ENCODE measurements at places on chromosomes 6 and 20.

DNA sequence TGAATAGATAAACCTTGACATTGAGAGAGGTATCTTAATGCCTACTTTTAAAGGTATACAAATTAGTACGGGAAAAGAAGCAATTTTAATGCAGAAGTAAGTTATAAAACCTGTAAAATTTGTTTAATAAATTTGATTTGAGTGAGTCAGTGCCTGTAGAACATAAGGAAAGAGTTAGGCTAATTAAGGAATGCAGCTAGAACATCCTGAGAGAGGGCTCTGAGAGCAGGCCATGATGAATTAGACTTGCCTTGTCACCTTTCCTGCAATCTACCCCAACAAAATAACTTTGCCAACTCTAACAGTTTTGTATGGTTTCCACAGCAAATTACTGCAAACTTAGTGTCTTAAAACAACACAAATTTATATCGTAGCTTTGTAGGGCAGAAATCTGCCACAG lies 700.8 kb downstream of the RFPL4B start:
- DNase-seq, result no peak

DNA sequence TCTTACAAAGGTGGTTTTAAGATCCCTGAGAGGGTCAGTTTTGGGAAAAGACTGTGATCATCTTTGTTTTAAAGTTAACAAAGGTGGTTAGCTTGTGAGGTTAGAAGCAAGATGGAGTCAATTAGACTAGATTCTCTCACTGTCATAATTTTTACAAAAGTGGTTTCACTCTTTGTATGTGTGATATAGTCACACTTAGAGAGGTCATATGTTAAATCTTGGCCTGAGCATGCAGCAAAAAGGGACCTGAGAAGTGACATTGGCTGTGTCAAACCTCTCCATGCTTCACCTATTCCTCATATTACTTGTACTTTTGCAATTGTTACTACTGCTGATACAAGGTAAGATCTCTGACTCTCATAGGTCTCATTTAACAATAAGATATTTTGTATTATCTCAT lies 368.0 kb downstream of the TBC1D32 start:
- DNase-seq, result no peak

DNA sequence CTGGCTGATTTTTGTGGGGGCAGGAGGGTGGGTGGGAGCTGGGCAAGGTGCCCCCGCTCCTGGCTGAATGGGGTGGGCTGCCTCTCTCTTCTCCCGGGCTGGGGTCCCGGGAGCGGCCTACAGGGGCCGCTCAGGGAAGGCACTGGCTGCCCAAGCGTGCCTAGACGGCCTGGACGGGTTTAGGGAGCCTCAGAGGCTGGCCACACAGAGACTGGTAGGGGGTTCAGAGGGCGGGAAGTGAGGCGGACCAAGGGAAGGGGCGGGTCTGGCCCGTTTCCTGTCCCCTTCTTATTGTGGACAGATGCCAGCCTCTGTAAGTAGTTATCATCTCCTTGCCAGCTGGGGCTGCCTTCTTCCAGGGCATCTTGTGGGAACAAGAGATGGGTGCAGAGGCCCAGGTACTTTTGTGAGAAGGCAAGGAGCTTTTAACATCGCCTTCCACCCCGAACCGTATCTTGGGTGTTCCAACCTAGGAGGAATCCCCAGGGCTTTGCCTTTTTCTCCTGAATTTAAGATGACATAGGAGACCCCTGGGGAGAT lies 437 bp downstream of the CD40 start:
- no peak for DNase-seq

DNA sequence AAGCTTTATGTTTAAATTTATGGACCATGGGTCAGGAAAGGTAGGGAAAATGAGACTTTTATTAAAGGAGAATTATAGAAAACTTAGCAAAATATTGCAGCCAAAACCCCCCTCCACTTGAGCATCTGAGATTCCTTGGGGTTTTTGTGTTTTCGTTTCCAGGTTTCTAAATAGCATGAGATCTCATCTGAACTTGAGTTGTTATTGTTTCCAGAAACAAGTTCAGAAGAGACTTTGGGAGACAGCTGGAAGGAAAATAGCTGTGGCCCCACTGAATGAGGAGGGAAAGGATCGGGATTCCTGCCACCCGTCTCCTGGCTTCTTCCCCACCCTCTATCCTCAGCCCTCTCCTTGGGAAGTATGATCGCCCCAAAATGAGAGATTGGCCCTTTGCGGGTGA lies 75.5 kb downstream of the TBC1D7 start:
- no peak for DNase-seq

DNA sequence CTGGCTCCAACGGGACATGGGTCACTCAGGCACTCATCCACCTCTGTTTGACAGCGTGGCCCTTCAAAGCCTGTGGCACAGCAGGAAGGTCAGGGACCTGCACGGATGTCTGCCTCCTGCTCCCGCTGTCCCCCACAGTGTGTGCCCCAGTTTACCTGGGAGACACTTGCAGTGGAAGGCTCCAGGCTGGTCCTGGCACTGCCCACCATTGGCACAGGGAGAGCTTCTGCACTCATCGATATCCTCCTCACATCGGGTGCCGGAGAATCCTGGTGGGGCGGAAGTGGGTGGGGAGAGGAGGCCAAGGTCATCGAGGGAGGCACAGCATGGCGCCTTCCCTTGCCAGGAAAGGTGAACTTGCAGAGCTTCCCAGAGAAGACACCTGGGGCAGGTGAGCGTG lies 6.9 kb downstream of the NOTCH4 start:
- no peak for DNase-seq

DNA sequence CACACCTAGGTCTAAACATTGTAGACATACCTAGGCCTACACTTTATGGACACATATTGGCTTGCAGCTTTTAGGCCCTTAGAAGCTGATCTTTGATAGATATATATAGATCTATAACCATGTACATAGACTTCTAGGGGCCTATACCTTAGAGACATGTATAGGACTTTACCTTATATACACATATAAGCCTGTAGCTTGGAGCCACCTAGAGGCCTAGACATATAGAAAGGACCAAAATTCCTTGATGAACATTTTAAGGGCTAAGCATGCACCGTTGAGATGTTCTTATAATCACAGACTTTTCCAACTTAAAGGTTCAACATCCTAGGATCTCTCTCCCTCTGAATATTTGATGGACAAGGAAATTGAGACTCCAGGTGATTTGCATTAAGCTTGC lies 371.7 kb upstream of the SASH1 start:
- DNase-seq, result peak; percentile 3

GRCh38 chr6:20705741-20706140 lies 171.5 kb downstream of the CDKAL1 start:
- DNase-seq, result no peak

GRCh38 chr6:139373928-139374356 lies 506 bp downstream of the CITED2 start:
- no peak for DNase-seq

GRCh38 chr6:75429061-75429703 lies 64.4 kb downstream of the FILIP1 start:
- no peak for DNase-seq

DNA sequence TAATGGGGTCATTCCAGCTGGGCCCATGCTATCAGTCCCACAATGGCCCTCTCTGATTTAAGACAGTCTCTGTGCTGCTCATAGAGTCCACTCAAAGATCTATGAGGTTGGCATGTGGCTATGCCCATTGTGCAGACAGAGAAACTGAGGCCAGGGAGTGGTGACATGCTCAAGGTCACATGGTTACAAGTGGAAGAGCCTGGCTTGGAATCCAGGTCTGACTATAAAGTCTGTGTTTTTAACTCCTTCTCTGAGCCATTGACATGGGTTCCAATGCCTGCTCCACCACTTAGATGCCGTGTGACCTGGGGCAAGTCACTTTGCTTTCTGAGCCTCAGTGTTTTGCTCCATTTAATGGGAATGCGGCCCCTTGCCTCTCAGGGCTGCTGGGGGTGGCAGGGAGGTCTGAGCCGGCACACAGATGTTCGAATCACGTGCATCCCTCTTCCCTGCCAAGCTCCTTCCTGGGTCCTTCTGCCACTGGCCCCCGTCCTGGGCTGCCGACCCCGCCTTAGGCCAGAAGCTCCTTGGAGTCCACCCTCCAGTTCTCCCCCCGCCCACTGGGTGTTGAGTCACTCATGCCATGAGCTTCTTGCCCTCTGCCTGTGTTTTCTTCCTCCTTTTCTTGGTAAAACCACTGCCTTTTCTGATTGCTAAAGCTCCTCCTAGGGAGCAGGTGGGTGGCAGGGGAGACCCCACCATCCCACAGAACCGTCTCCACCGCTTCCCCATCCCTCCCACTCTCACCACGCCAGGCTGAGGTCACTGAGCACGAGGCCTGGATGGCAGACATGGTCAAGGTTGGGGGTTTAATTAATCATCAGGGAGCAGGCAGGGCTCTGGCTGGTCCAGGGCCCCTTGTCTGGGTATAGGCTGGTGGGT lies 35.7 kb downstream of the CEBPB start:
- no peak for DNase-seq

- DNase-seq, result no peak
These were observed 110.6 kb downstream of the SULF2 start for GRCh38 chr20:47674686-47675085.

- DNase-seq, result no peak
These were observed 45.0 kb downstream of the LIN28B start for GRCh38 chr6:105001906-105002305.

DNA sequence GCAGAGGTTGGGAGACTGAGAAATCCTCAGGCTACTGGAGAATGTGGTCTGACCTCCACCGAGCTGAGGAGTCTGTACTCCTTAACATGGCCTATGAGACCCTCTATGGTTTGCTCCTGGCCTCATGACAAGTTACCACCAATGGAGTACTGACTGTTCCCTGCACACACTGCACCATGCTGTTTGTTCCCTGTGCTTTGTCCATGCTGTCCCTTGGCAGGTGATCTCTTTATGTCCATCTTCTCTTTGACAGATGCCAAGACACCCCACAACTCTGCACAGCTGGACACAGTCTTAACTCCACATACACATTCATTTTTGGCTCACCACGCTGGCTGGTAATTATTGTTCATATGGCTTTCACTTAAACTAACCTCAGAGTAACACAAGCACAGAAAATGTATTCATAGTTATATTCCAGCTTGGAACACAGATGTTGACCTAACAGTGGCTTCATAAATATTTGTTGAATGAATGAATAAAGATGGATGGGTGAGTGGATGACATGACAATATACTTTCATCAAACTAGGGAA lies 258.0 kb downstream of the ATXN1 start:
- DNase-seq, result no peak

GRCh38 chr20:2378893-2379292 lies 1.8 kb upstream of the TGM6 start:
- DNase-seq, result no peak

DNA sequence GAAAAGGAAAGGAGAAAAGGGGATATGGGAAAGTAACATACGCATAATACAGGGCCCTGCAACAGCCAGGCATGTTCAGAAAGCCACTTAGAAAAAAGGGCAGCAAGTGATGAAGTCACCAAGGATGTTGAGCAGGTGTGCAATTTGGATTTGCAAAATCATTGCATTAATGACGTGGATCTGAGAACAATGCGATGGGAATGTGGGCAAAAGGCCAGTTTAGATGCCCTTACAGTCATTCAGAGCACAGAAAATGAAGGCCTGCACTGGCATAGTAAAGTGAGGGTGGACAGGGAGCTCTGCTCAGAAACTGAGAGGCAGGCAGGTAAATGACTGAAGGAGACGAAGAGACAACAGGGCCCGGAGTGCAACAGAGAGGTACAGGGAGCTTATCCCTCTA lies 123.7 kb upstream of the NHSL1 start:
- DNase-seq, result no peak

DNA sequence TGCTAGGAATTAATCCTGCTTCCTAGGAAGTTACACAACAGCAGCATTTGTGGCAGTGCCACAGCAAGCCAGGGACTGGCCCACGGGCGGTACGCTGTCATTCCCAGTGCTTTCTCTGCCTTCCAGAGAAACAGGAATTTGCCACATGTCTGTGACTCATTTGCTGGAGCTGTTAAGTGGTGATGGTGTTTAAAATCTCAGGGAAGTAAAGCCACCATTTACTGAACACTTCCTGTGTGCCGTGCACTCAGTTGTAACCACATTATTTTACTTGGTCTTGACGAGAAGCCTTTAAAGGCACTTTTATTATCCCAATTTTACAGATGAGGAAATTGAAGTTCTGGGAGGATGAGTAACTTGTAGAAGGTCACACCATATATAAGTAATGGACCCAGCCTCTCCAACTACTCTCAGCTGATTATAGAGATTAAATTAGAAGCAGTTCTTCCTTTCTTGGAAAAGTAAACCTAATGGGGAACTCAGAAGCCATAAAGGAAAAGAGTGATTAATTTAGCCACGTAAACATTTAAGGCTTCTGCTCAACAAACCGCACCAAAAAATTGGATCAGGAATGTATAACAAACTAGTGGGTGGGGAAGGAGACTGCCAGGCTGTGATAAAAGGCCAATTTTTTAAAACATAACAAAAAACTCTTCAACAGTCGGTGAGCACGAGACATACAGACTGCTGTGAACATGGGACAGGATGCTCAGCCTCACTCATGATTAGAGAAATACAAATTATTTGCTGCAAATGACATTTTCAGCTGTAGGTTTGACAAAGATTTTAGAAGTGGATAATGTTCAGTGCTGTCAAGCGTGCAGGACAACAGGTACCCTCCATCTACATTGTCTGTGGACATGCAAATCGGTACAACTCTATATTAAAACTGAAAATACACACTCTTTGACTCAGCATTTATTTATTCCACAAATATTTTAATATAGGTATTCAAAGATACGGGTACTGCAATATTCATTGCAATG lies 311.2 kb downstream of the NRN1 start:
- DNase-seq, result peak; percentile 72

- peak; percentile 58 for DNase-seq
These were observed 1.1 kb downstream of the PTPRK start for GRCh38 chr6:128519132-128519930.

DNA sequence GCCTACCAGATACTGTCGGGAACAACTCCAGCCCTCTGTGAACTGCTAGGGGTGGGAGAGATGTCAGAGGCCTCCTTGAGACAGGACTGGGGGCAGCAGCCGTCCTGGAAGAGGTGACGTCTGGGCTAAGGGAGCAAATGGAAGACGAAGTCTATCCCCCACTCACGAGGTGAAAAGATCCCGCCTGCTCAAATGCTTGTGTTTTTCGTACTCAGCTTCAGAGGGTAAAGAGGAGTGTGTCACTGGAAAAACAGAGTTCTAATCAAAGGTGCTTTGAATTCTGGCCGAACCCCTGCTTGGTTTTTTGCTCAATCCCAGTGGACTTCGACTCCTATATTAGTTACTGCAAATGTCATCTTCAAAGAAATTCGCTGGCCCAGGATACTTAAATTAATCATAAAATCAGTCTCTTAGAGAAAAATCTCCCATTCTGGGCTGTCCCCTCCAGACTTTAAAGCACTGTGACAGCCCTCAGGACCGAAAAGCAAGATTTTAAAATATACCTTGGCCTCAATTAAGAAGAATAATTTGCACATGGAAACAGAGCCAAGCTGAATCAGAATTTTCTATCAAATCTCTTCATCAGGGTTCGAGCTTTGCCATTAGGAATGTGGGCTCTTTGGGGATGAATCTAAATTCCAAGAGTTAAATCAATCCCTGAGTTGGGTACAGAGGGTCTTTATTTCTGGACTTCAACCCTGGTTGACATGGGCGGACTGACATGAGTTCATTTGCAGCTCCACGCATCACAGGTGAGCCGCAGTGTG lies 61.8 kb upstream of the AFDN start:
- no peak for DNase-seq

DNA sequence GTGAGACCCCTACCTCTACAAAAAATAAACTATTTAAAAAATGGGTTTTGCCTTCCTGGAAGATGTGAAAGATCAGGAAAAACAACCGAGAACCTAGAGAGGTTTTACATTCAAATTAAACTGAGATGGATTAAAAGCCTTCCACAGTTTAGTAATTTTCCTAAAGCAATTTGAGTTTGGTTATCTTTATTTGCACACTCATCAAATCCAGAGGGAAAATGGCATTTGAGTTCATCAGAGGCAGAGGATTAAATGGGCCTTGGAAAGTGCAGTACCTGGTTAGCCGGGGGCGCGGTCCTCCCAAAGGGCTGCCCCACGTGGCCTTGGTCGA lies 157.0 kb upstream of the INSM1 start:
- no peak for DNase-seq

All from Jurkat, Clone E6-1 (cell line).